Hematopoietic multipotent progenitor cell treated with erythropoietin and hydrocortisone succinate and interleukin-3 and kit ligand, for 4 days (in vitro differentiated cells): ENCODE measurements at places on chromosomes 3 and 15.
A peak's percentile ranks its signal among the peaks of the same experiment; 100 is the strongest.

GRCh38 chr3:87576752-87577151 lies 300.4 kb upstream of the POU1F1 start:
- no peak for DNase-seq

DNA sequence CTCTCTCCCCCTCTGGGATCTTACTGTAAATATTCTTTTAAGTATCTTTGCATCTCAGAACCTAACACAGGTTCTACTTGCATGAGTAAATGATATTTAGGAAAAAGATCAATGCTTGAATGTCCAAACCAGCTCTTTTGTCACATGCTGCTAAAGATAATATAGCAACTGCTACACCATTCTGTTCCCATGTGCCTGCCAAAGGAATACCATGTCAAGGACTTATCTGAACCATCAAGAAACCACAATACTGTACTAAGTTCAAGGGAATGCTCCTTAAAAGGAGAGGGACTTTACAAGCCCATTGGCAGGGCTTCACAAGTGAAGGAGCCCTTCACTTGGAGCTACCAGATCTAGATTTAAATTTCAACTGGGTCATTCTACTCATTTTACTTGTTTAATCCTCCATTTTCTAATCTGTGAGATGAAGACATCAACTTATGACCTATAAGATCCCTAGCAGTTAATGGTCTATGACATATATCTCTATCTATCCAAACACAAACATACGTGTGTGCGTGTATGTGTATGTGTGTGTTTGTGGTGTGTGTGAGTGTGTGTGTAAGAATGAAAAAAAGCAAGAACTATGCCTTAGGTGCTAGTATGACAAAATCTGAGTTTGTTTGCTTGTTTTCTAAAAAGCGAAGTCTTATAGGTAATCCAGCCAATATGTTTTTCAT lies 13.0 kb upstream of the SEC62 start:
- DNase-seq = peak; percentile 32

- peak; percentile 35 for DNase-seq
Observed at GRCh38 chr3:125440559-125440955, 65.4 kb upstream of the ZNF148 start.

GRCh38 chr3:104956620-104957345 lies 409.9 kb upstream of the ALCAM start:
- no peak for DNase-seq

DNA sequence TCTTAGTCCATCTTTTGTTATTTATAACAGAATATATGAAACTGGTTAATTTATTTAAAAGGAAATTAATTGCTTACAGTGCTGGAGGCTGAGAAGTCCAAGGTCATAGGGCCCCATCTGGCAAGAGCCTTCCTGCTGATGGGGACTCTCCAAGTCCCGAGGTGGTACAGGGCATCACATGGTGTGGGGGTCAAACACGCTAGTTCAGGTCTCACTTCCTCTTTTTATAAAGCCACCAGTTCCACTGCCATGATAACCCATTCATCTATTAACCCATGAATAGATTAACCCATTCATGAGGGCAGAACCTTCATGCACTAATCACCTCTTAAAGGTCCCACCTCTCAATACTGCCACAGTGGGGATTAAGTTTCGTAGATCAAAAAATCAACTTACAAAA lies 659.3 kb downstream of the NAALADL2 start:
- peak; percentile 13 for DNase-seq

GRCh38 chr3:159829056-159829455 lies 159.6 kb upstream of the IL12A start:
- DNase-seq = no peak
